A375 (cell line): ENCODE measurements at places on chromosomes 7 and 10. TPM values are rescaled to one million over a fixed set of nuclear protein-coding genes. Genes with fewer than 3 reads are reported as not detected.

MYL7 gene
- total RNA-seq, result not detected in 2 replicates

VSTM2A gene
- 0.88 and 1.5 TPM in 2 replicates for total RNA-seq

ASAH2B gene
- total RNA-seq, result 4.3 and 9.1 TPM in 2 replicates

AVPI1 gene
- 98.2 and 109 TPM in 2 replicates for total RNA-seq

DYDC1 gene
- not detected in 2 replicates for total RNA-seq

GPER1 gene
- 0.30 and 0.48 TPM in 2 replicates for total RNA-seq

PROSER2 gene
- 29.3 and 31.3 TPM in 2 replicates for total RNA-seq

PRPF18 gene
- 25.8 and 39.0 TPM in 2 replicates for total RNA-seq

WDR37 gene
- 8.5 and 10.6 TPM in 2 replicates for total RNA-seq

SLC26A3 gene
- not detected in 2 replicates for total RNA-seq

NOS3 gene
- not detected in 2 replicates for total RNA-seq

NPY gene
- 1.1 TPM in 1 of 2 replicates, not detected in the other for total RNA-seq

UTF1 gene
- total RNA-seq, result not detected in 2 replicates

CYP3A7 gene
- not detected in 2 replicates for total RNA-seq
